ENCODE measurements at places on chromosomes 4 and X. TPM values are rescaled to one million over a fixed set of nuclear protein-coding genes. Genes with fewer than 3 reads are reported as not detected.

The GRIA2 gene
- not detected for total RNA-seq

The PCDH18 gene
- 0.40 TPM for total RNA-seq

The VCX3B gene
- total RNA-seq: 0.93 TPM

The ATP2B3 gene
- total RNA-seq: not detected

The ERAS gene
- total RNA-seq: 0.50 TPM

The HS3ST1 gene
- total RNA-seq: 12.8 TPM

All from PC-9 (cell line).